ENCODE measurements at places on chromosomes 5 and 9.

GRCh38 chr9:134620751-134621557 is 20.6 kb upstream of the COL5A1 start:
- no peak for DNase-seq

DNA sequence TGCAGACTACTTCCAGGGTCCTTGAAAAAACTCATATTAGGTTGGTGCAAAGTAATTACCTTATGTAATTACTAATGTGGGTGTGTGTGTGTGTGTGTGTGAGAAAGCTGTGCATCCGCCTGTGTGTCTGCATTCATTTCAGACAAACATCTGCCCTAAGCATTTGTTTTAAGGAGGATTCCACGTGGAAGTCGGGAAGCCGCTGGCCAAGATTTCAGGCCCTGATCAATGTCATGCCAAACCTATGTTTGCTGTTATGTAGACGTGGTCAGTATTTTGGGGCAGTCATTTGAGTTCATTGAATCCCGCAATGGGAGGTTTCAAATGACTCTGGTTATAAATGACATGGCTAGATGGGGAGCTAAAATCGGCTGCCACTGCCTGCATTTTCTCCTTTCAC is 33.6 kb upstream of the BASP1 start:
- no peak for DNase-seq

GRCh38 chr5:80153586-80154126 is 102.2 kb downstream of the SERINC5 start:
- no peak for DNase-seq

- peak; percentile 16 for DNase-seq
These were observed 36.4 kb downstream of the GLT6D1 start for GRCh38 chr9:135602789-135603481.

DNA sequence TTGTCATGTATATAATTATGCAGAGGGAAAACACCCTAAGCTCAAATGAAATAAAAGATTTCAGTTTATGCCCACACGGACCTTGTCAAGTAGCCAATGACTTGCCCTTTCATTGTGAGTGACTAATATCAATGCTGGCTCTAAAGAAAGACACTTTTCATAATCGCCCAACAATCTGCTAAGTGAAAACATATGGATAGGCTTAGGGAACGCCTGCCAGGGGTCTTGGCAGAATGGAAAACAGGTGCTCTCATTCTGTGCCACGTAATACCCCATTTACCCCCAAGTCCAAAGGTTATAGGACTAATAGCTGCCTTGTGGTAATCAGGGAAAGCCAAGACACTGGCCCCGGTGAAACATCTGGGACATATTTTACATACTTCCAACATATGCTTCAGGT is 157.7 kb downstream of the SLF1 start:
- DNase-seq = peak; percentile 68

- no peak for DNase-seq
These were observed 379 bp upstream of the TICAM2 start for GRCh38 chr5:115602591-115603125.

GRCh38 chr9:137170486-137171148 is 766 bp upstream of the LRRC26 start:
- DNase-seq = no peak

GRCh38 chr9:72440992-72441847 is 76.2 kb upstream of the ZFAND5 start:
- no peak for DNase-seq

GRCh38 chr5:89097103-89097502 is 214.1 kb upstream of the MEF2C start:
- DNase-seq = no peak

DNA sequence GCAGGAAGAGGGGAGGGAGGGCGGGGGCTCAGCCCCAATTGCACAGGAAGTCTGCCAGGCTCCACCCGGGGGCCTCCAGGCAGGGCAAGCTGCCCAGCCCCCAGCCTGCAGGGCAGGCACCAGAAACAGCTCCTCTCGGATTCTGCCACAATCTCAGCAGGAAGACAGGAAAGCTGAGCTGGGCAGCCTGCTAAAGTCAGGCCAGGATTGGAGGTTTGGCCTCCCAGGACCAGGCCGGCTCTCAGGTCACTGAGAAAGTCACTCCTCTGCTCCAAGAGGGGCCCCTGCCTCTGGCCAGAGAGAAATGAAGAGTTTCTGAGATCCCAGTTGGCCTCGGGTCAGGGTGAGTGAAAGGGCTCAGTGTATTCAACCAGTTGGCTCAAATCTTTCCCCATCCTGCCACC is 54.6 kb upstream of the STXBP1 start:
- no peak for DNase-seq

- DNase-seq = peak; percentile 85
These were observed 77.7 kb downstream of the ARSB start for GRCh38 chr5:78907255-78907891.

GRCh38 chr5:39198127-39198526 is 21.2 kb downstream of the FYB1 start:
- no peak for DNase-seq

DNA sequence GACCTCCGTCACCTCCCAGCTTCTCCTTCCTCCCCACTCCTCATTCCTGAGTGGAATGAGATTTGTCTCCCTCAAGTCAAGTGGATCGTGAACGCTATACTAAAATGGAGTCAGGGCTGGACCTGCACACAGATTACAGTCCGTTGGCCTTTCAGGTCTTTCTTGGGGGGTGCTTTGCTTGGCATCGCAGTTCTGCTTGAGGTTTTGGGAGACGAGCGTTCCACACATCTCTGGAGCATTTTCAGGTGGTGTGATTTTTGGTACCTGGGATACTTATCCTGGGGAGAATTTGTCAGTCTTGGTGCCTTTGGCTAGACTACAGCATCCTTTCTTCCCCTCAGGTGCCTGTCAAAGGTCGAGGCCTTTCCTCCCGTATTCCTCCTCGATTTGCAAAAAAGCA is 23.8 kb upstream of the POMT1 start:
- no peak for DNase-seq

GRCh38 chr5:55173687-55174230 is 782 bp upstream of the CDC20B start:
- no peak for DNase-seq

DNA sequence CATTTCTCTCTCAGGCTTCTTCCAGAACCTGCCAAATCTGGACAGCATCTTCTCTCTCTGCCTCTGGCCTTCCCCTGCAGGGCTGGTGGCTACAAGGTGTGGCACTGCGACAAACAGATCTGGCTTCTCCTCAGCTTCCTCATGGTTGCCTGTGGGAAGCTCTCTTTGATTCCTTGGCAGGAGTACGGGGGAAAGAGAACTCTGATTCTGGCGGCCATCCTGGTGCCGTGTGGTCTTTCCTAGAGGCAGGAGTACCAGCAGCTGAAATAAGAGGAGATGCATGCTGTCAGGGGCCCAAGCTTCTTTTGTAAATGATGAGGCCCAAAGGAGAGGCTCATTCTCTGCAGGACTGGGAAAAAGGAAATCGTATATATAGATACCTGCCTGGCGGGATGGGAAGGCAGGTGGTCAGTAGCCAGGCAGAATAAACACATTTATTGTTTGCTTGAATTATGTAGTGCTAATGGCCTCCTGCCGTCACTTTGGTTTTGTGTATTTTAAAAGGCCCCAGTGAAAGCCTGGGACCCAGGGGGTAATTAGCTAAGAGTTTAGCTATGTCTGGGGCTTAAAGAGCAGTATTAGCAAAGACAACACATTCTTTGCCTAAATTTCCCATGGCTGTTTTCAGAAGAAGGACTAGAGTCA is at the start of gene CER1:
Gene CER1, minus strand, starts transcription at position 343 of the 645 bp plus-strand sequence. Its CDS starts 61 bp downstream, at position 282.
- no peak for DNase-seq

Measured in HS-5 (cell line).